HFFc6 (cell line): ENCODE measurements at places on chromosomes 12 and 14.
A peak's percentile ranks its signal among the peaks of the same experiment; 100 is the strongest.

GRCh38 chr14:97428808-97429440 is 631.7 kb downstream of the VRK1 start:
- no peak for DNase-seq

- no peak for DNase-seq
Measured at GRCh38 chr12:52942066-52942900, 6.6 kb upstream of the KRT18 start.

- DNase-seq = no peak
Measured at GRCh38 chr12:53805067-53805466, 53.3 kb upstream of the CISTR start.

DNA sequence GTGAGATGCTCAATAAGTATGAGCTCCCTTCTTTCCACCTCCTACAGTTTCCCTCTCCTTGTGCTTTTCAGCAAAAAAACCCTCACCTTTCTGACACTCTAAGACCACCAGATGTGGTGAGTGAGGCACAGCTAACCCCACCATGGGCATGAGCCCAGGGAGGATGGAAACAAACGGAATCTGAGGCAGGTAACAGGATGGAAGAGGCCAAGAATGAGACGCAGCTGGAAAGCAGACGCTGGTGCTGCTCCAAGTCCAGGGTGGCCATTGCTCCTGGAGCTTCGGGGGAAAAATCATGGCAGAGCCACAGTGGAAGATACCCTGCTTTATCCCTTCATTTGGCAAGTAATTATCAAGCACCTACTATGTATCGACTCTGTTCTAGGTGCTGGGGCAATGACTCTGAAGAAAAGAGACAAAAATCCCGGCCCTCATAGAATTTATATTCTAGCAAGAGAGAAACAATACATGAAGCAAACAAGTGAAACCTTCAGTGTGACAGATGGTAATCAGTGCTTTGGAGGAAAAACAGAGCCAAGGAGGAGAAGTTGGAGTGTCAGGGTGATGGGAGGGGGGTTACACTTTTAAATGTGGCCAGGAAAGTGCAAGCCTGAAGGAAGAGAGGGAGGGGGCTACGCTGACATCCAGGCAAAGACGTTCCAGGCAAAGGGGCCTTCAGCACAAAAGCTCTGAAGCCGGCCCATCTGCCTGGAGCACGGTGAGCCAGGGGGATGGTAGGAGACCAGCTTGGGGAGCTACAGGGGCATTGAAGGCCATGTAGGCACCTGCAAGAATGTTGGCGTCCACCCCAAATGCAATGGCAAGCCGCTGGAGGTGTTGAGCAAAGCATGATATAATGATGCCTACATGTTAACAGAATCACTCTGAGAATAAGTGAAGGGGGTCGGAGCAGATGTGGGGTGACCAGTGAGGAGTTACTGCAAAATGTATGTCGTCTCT is 154.2 kb downstream of the DPF3 start:
- no peak for DNase-seq

DNA sequence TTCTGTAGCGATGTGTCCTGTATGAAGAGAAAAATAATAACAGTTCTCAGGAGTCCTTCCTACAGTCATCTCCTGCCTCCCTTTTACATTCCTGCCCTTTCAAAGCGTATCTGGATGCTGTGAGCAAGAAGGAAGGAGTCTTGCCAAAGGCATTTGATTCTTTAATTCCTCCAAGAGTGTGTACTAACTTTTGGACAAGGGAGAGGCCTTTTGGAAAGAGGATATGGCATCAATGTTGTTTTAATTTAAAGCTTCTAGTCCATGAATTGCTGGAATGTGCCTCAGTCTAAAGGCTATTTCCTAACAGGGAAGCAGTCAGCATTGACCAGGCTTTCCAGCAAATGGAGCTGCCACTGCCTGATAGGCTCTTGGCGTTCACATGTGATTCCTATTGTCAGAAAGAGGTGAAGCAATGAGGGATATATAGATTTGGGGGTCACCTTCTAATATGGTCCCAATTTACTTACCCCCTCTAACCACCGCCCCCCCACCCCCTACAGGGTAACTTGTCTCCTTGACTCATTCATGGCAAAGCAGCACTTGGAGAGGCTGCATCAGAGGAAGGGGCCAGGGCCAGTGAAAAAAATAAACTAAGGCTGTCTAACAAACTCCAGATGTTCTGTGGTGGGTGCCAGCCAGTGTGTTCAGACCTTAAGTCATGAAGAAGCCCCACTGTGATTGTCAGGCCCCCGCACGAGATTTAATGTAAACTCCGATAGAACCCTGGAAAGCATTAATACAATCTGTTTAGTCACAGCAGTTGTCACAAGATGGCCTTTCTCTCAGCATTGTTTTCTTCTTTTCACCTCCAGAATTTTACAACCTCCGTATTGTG is 220.3 kb downstream of the FBXL14 start:
- DNase-seq = peak; percentile 43

DNA sequence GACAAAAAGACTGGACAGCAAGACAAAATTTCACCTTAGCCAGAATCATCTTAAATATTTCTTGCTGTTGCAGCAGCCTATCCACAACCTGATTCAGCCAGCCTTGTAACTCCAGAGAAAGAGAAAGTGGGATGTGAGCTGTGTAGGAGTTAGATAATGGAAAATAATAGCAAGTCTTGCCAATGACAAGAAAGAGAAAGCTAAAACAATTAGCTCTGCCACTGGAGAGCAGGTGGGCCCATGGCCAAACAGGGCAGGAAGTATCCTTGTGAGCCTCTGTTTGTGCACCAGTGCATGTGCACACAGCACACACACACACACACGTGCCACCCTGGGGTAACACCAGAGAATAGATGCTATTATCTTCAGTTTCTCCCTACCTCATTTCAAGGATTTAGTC is 106.0 kb upstream of the CCDC196 start:
- DNase-seq = no peak

DNA sequence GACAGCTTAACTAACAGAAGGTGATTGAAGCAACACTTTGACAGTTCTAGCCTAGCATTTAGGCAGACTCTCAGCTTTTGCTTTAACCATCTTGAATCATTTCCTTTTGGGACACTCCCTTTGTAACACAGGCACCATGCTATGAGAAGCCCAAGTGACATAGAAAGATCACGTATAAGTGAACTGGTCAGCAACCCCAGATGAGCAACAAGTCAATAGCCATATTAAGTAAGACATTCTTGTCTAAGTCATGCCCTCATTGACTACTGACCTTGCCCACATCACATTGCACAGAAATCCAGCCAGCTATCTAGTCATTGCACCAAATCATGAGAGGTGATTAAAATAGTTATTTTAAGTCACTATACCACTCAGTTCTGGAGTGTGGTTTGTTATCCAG is 476.8 kb downstream of the TRHDE start:
- DNase-seq = no peak

GRCh38 chr12:27198036-27198435 is 46.0 kb upstream of the STK38L start:
- no peak for DNase-seq

- no peak for DNase-seq
Measured at GRCh38 chr12:116538682-116539305, 20.4 kb upstream of the MAP1LC3B2 start.

DNA sequence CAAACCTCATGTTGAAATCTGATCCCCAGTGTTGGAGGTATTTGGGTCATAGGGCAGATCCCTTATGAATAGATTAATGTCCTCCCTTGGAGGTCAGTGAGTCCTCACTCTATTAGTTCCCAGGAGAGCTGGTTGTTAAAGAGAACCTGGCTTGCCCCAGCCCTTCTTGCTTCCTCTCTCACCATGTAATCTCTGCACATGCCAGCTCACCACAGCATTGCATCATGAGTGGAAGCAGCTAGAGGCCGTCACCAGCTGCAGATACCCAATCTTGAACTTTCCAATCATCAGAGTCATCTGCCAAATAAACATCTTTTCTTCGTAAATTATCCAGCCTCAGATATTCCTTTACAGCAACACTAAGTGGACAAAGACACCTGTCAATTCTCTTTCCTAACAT is 161.8 kb upstream of the IGF1 start:
- DNase-seq = peak; percentile 14

DNA sequence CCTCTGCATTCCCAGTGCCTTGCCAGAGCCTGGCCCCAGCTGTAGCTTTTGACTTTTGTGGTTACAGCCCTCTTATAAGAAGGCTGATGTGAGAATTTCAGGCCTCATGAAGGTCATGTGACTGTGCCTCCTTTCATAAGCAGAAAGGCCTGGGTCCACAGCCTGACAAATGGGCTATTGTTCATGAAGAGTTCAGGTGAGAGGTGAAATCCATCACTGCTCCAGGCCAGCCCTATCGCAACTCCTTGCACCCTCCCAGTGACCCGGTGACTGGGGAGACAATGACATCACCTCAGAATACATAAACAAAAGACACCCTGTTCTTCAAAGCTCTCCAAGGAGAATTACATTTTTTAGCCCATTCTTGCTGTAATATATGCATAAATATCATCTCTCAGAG is 321.5 kb downstream of the PCNX1 start:
- DNase-seq = no peak

- DNase-seq = no peak
Measured at GRCh38 chr14:92888896-92889295, 34.1 kb upstream of the CHGA start.

DNA sequence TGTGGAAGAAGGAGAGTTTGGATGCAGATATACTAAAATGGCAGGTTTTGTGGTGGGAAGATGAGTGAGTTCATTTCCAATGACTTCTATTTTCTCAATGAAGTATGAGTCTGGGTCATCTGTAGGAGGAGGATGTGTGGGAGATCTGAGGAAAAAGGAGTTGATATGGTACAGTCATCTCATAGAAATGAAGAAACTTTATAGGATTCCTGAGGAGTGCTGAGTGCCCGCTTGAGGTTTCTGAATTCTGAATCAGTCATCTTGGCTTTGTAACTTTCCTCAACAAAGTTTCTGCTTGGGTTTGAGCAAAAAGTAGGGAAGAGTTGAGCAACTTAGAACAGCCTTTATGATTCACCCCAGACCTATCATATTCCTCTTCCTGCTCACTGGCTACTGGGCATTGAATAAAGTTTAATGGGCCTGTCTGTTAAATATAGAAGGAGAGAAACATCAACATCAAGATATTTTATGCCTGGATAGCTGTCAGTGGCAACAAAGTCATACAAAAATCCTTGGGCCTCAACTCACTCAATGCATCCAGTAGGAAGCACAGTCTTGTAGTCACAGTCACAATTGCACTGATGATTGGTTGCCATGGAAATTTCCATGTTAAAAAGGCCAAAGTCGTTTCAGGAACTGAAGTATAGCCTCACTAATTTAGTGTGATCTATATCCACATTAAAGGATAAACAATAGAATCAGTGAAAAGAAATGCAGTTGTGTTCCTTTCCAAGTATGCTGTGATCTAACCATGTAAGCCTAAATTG is 284.7 kb downstream of the DUSP6 start:
- peak; percentile 95 for DNase-seq

- peak; percentile 75 for DNase-seq
Measured at GRCh38 chr12:101018540-101018939, 191.5 kb downstream of the SLC5A8 start.

- DNase-seq = no peak
Measured at GRCh38 chr12:57404966-57405640, 25.7 kb downstream of the R3HDM2 start.

DNA sequence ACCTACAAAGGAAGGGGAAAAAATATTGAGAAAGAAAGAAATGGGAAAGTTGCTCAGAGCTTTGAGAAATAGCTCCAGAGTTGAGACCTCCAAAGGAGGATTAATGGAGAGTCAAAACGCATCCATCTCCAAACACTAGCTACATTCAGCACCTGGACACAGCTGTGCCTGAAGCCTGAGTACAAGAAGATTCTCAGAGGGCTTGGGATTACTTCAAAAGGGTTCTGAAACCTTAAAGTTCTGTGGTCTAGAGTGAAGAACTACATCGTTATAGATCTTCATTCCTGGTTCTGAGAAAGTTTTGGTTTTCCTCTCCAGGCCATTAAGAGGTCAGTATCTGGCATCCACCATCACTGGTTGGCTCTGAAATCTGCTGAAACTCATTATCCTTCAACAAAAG is 10.5 kb upstream of the TMED10 start:
- DNase-seq = no peak

GRCh38 chr12:123140676-123141614 is 9.9 kb downstream of the PITPNM2 start:
- DNase-seq = no peak

- DNase-seq = no peak
Measured at GRCh38 chr14:78302841-78303240, 132.7 kb downstream of the NRXN3 start.

- DNase-seq = no peak
Measured at GRCh38 chr14:104445832-104446381, 133.7 kb upstream of the C14orf180 start.

- peak; percentile 75 for DNase-seq
Measured at GRCh38 chr14:102063109-102063807, 23.6 kb downstream of the HSP90AA1 start.

DNA sequence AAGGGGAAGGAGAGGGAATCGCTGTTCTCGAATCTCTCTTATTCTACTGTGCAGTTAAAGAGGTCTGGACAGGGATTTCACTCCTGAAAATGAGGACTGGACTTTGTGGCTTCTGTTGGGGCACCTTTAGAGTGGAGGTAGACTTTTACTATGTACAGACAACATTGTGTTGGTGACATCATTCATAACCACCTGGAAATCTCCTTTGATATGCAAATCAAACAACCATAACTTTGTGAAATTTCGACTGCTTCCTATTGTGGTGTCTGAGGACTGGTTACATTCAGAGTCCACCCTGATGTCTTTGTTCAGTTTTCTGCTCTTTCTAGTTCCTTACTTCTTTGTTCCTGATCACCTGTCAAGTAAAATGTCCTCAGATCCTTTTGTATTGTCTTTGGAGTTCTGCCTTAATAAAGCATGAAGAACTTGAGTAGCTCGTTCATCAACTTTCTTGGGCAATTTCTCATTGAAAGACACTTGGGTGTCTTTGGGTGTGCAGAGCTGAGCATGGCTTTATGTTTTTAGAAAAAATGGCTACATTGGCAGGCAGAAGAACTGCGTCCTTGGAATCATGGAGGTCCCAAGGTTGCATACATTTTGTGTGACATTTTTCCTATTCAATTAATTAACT is 29.8 kb downstream of the LRRK2 start:
- no peak for DNase-seq

- DNase-seq = no peak
Measured at GRCh38 chr14:88551980-88552431, 2.8 kb downstream of the PTPN21 start.

DNA sequence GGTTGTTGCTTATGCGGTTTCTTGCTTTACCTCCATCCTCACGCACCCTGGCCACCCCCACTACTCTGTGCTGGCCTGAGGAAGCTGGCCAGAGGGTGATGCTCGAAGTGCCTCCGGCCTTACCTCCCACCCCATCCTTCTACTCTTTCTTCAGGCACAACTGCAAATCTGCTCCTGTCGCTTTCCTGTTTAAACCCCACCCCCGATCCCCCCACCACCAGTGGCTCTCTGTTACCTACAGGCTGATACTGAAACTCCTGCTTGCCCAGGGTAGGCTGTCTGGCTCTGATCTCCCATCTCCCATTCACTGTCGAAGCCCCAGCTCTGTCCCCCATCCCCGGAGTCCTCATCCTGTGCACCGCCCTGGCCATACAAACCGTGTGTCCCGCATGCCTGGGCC is 111.5 kb downstream of the PRMT8 start:
- no peak for DNase-seq

GRCh38 chr12:58424735-58425392 is 483.5 kb downstream of the ATP23 start:
- DNase-seq = no peak
